Forelimb muscle (tissue), 1 donor: ENCODE measurements at places on chromosomes 7 and 10.

DNA sequence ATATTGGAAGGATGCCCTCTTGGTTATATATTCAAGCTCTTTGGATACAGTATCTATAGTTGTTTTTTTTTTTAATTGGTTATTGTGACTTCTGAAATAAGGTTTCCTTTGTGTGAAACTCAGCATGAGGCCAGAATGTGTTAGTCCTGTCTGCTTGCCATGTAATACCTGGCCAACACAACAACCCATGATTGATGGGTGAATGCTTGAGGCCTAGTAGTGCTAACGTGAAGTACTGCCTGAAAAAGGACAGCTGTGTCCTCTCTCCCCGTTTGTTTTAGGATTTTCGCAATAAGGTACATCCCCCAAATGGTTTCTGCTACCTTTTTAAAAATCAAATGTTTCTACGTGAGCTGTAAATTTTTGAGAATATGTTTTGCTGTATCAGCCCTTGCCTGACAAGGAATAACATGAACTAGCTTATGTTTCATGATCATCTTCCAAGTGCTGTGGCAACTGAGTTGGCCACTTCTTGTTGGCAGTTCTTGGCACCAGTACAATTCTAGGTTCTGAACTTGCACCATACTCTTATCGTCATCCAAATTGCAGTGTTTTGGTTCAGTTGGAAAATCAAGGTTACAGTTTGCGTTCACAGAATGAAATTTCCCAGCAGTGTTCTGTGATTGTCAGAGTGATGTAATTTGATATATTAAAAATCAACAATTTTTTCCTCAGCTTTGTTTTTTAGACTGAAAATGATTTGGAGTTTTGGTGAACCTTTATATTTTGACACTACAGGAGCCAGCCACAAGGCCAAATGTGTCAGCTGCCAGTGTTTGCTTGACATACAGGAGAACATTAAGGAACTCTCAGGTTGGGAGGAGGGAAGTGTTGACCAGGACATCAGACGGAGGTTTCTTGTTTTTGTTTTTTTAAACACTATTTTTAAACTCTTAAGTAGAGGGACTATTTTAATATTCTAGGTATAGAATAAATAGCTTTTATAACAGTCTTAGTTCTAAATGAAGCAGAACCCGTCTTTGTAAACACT lies 13.5 kb upstream of the ASCC1 start:
- DNase-seq, result no peak

GRCh38 chr10:113226831-113227445 lies 276.9 kb downstream of the TCF7L2 start:
- no peak for DNase-seq

GRCh38 chr7:109256762-109257560 lies 687.3 kb downstream of the DNAJB9 start:
- no peak for DNase-seq

- no peak for DNase-seq
These were observed 49.4 kb downstream of the NOD1 start for GRCh38 chr7:30429156-30429530.

- no peak for DNase-seq
These were observed 68.7 kb downstream of the TAX1BP1 start for GRCh38 chr7:27808626-27809025.

DNA sequence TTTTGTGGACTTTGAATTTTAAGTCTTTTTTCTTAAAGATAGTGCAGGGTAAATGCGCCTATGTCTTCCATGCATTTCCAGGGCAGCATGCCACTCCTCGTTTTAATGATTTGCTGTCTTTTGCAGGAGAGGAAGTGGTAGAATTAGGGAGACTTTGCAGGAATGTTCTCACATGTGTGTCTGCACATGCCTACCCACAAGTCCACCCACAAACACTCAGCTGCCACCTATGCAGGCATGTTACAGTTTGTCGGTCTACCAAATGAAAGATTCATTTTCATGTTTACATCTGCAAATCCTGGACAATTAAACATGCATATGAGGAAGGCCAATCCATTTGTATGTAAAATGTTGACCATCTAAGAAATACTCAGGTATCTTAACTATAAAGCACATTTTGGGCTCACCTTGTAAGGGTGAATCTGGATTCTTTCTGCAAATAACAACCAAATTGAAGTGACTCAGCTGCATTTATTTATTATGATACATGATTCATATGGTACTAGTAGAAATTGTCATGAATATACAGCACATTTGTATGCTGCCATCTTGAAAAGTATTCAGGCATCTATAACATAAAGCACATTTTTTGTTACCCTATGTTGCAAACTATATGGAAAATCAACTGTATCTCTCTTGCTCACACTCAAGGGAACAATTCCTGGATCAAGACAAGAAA lies 4.7 kb upstream of the TEX36 start:
- DNase-seq, result no peak

- DNase-seq, result no peak
These were observed 222.3 kb downstream of the PLXNA4 start for GRCh38 chr7:132353936-132354335.

- no peak for DNase-seq
These were observed 84.7 kb downstream of the SNX10 start for GRCh38 chr7:26376175-26376917.

DNA sequence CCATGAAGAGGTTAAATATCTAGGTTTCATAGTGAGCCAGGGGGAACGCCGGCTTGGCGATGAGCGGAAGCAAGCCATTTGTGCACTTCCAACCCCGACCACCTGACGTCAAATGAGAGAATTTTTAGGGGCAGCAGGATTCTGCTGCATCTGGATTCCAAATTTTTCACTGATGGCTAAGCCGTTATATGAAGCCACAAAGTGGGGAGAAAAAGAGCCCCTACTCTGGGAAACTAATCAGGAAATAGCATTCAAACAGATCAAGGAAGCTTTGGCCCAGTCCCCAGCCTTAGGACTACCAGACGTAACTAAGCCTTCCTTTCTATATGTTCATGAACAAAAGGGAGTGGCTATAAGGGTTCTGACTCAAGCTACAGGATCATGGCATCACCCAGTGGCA lies 12.9 kb upstream of the ADCK2 start:
- DNase-seq, result no peak

DNA sequence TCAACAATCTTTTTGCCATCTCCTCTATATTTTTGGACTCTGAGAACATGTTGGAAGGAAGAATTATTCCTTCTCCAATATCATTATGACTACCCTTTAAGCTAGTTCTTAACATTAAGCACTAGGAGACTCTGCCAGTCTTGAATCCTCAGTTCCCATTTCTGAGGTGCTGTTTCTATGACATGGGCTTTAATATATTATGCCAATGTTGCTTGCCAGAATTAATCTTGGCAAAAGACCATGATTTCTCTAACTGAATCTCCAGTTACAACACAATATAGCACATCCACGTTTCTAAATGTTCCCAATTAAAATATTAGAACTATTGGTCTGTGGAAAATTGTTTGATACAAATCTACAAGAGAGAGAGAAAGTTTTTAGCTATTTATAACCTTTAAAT lies 250.0 kb downstream of the HGF start:
- no peak for DNase-seq

DNA sequence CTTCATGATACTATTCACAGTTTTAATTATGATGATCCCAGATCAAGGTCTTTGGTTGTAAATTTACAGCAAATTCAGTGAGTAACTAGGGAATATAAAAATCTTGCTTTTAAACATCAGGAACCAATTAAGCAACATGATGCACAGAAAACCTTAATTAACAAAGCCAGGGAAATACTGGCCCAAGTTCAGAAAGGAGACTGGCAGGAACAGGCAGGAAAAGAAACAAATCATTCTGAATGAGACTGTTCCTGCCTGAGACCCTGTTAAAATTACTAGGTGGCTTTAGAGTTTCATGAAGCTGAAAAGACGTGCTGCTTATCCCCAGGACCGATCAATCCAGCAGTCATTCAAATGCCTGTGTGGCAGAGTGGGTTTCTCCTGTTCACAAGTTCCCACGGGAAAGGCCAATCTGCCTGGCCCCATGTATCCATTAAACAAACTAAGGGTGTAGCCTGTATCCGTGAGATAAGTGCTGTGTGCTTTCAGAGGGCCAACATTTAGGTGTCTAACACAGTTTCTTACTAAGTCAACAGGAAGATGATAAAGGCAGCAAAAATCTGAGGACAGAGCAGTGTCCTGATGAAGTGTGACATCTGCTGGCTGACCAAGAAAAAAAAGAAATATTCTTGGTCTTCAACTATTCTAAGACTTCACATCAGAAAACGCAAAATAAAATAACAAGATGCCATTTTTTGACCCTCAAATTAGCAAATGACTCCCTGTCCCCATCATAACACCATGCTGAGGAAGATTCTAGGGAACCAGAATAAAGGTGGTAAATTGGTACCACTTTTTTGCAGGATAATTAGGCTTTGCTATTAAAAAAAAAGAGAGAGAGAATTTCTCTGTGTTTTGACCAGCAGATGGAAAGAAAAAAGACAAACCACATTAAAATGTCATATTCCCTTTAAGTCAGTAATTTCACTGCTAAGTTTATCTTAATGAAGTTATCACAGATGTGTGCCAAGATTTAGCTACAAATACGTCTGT lies 34.2 kb downstream of the PUS7 start:
- DNase-seq, result peak; percentile 20

GRCh38 chr10:24826009-24826408 lies 102.3 kb upstream of the ARHGAP21 start:
- no peak for DNase-seq

GRCh38 chr10:11019724-11020547 lies 2.3 kb downstream of the CELF2 start:
- DNase-seq, result no peak

DNA sequence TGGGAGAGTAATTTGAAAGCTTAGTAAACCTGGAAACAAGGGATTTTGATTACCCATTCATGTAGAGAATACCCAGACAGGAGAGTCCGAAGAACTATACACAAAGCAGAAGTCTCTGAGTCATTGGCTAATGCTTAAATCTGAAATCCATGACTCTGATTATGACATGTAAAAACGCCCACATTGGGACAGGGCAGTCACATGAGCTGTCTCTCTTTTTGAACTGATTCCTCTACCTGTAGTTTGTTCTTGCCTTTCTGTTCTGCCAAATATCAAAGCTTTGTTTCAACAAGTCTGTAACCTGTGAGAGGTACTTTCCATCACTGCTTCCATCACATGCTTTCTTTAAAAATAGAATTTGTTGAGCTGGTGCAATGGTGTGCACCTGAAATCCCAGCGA lies 4.3 kb upstream of the GPNMB start:
- no peak for DNase-seq
